ENCODE measurements at places on chromosomes 2 and 18.

DNA sequence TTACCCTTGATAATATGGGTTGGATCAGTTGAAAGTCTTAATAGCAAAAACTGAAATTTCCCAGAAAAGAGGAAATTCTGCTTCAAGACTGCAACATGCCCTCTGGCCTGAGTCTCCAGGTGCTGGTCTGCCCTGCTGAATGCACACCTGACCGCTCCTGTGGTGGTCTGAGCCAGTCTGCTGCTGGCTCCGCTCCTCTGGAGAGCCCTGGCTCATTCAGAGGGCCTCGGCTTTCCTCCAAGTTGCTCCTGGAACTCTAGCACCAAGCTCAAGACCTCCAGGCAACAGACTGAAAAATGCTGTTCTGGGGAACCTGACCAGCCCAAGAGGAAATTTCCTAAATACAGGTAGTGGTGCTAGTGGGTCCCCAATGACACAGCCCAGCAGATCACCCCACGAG is 64.8 kb downstream of the DIPK1C start:
- no peak for DNase-seq

DNA sequence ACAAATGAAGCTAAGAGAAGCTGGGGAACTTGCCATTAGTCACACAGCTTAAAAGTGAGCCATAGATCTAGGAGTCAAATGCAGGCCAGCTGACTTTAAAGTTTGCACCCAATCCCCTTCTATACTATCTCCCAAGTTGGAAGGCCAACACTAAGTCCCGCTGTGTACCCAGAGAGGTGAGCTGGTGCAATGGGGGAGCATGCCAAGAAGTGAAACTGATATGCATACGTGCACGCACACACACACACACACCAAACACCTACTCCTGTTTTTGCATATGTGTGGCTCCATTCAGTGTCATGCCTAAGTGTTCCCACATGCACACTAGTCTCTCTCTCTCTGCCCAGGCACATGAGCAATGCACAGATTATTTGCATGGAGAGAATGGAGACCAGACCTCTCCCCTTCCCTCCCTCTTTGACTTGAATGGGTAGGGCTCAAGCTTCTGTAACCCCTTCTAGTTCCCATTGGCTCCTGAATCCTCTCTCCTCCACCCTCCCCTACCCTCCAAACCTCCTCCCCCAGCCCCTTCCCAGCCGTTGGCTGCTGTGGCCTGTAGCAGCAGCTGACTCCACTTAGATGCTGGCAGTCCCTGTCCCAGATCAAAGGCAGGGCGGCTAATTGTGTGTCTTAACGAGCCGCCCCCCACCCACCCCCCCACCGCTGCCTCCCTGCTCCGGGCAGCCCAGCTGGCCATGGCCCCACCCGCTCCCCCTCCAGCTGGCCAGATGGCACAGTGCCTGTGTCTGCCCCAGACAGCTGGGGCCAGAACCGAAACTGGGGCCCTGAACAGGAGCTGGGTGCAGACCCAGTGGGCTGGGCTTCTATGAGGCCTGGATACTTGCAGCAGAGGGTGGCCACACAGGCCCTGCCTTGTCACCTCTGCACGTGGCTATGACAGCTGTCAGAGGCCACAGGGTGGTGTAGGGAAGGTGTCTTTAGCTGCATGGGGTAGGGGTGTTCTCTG is 5.6 kb downstream of the WNT10A start:
- no peak for DNase-seq

GRCh38 chr2:168874368-168875054 is 15.7 kb downstream of the SPC25 start:
- DNase-seq = no peak

GRCh38 chr2:161019311-161019710 is 140.9 kb upstream of the TANK start:
- no peak for DNase-seq

DNA sequence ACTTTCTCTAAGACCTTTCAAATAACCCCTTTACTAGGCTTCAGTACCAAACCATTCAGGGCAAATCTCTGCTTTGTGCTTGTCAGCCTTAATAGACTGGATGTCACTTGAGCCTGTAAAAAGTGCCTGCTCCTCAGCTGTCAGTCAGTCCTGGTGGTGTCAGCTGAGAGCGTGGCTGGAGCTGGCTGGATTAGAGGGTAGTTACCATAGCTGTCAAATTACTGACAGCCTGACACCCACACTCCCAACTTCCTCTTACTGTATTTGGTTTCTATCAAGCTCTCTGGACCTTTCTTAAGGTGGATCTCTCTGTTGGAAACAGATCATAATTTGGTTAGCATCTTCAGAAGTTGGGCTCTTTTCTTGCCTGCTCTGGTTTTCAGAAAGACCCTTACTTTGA is 371.4 kb upstream of the ATP5MC3 start:
- no peak for DNase-seq

DNA sequence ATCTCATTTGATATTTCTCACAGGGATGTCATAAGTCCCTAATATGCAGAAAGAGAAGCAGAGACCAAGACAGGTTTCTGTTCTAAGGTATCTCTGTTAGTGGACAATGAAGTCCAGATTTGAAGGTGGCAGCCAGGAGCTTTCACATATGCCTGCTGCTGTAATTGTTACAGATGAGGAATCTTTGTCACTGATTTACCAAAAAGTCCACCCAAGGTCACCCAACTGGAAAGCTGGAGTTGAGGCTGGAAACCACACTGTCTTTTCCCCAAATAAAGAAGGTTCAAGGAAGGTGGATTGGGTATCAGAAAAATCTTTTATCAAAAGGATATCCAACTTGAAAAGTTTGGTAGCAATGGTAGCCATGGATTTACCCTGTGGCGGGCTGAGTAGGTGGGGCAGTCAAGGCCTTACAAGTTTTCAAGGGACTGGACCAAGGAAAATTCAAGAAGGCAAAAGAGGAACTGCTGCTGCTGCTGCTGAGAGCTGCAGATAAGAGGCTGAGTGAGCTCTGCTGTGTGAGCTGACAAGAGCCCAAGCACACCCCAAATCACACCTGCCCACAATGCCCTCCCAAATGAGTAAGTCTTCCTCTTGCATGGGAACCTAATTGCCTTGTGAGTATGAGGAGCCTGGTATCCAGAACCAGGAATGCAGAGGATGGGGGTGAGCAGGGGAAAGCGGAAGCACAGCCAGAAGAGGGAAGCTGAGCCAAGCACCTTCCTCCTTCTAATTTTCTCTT is 241.2 kb downstream of the ANAPC1 start:
- DNase-seq = no peak

DNA sequence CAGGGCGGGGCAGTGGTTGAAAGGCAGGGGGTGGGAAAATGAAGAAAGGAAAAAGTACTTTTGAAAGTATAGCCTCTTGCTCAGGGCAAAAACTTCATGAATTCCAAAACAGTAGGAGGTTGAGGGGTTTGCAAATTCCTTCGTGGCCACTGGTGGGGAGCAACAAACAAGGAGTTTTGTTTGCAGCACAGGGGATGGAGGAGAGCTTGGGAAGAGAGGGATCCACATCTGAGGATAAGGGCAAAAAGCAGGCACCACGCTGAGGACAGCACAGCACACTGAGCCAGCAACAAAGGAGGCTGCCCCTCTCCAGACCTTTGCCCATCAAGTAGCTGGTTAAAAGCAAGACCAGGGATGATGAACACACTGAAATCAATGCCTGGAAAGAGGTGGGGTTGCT is 148.9 kb downstream of the TCF4 start:
- no peak for DNase-seq

DNA sequence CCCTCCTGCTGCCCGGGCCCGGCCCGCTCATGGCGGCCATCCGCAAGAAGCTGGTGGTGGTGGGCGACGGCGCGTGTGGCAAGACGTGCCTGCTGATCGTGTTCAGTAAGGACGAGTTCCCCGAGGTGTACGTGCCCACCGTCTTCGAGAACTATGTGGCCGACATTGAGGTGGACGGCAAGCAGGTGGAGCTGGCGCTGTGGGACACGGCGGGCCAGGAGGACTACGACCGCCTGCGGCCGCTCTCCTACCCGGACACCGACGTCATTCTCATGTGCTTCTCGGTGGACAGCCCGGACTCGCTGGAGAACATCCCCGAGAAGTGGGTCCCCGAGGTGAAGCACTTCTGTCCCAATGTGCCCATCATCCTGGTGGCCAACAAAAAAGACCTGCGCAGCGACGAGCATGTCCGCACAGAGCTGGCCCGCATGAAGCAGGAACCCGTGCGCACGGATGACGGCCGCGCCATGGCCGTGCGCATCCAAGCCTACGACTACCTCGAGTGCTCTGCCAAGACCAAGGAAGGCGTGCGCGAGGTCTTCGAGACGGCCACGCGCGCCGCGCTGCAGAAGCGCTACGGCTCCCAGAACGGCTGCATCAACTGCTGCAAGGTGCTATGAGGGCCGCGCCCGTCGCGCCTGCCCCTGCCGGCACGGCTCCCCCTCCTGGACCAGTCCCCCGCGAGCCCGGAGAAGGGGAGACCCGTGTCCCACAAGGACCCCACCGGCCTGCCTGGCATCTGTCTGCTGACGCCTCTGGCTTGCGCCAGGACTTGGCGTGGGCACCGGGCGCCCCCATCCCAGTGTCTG is 767 bp downstream of the RHOB start:
- DNase-seq = no peak

DNA sequence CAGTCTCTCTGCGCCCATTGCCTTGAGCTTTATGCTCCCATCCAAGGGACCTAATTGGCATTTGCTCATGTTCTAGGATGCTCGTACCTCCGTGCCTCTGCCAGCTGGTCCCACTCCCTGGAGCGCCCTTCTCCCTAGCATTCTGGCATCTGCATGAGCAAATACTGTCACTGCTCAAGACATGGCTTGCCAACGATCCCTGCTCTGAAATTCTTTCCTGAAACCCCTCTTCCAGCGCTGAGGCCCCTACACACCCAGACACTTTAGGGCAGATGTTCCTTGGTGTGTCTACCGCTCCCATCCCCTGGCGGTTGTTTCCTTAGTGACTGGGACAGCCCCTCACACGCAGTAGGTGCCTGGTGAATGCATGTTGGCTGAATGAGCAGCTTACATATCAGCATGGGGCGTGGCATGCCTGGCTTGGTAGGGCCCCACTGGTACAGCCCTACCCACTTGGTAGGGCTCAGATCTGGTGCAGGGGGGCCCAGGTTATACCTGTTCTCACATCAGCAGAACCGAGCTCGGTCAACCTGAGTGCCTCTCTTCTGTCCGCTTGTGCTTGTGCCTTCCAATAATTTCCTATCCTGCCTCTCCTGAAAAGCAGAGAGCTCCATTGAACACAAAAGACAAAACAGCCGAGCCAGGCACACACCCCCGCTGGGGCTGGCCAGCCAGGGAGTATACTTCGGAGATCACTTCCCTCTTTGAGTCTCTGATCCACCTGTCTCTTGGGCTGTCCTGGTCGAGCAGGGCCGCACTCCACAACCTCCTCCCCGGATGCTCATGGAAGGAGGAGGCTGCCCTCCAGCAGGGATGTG is 59.2 kb downstream of the INHBB start:
- DNase-seq = no peak

GRCh38 chr2:239441261-239442078 is 40.6 kb upstream of the HDAC4 start:
- DNase-seq = no peak

DNA sequence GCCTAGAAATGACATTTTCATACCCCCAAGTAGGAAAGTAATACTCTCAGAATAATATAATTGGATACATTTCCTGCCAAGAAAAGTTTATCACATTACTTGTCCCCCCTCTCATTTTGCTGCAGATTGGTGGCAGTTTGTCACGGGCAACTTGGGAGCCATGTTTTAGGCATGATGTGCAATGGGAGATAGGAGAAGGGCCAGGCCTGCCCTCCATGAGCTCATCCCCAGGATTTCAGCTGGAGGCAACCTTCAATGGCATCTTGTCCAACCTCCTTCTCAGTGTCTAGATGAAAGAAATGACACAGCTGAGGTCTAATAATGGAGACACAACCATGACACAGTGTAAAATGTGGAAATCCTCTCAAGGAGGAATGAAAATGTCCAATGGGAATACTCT is 11.4 kb upstream of the RAB31 start:
- no peak for DNase-seq

DNA sequence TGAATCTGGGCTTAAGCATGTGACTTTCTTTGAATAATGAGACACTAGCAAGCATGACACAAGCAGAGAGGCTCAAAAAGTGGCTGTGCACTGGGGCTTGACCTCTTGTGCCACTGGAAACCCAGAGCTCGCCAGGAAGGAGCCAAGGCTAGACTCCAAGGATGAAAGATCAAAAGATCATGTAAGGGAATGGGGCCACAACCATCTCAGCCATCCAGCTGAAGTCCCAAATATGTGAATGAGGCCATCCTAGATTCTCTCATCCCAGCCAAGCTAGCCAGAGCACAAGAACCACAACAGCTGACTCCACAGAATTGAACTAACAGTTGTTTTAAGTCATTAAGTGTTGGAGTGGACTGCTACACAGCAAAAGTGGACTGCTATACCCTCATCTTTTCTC is 288.1 kb downstream of the CCDC178 start:
- no peak for DNase-seq

DNA sequence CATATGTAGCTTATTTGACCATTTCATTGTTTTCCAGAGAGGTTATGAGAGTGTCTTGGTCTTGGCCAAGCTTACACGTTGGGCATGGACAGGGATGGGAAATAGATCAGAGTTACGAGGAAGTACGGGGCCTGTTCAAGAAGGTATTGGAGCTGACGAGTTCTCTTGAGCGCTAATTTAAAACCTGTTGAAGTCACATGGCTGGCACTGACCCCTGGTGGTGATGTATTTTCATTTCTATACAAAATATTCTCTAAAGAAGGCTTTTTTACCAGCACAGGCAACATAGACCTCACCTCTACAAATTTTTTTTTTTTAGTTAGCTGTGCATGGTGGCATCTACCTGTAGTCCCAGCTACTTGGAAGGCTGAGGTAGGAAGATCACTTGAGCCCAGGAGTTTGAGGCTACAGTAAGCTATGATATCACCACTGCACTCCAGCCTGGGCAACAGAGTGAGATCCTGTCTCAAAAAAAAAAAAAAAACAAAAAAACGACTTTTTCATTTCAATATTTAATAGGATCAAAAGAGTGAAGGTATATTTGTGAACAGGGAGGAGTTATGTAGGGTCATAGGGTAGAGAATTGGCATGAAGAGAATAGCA is 19.6 kb downstream of the UGP2 start:
- DNase-seq = no peak

DNA sequence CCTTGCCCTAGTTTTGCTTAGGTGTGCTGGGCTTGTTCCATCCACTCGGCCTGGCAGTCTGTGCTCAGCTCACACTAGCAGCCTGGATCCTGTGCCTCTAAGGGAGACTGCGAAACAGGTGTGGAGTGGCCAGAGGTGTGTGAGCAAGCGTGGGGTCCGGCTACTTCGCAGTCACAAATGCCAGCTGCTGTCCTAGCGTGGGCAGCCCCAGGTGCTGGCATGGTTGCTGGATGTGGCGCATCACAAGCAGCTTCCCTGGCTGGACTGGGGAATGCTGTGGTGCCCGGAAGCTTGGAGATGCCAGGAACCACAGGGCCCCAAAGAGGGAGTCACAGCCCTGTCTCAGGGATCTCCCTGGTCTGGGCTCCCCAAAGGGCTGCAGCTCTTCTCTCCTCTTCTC is 119.0 kb upstream of the TMEFF2 start:
- no peak for DNase-seq

DNA sequence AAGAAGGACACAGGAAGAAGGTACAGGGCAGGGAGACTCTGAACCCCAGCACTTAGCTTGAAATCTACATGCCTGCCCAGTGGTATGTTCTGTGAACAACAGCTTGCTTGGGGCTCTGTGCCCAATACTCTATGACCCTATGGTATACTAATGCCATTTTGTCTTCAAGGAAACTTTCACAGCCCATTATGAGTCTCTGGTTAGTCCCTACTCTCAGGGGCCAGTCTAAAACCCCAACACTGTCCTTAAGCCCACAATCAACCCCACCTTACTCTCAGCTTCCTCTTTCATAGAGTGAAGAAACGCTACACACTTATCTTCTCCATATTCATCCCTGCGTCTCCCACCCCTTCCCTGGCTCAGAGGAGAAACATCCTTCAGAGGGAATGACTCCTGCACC is 16.0 kb downstream of the NEB start:
- DNase-seq = no peak

Data from stimulated activated CD4-positive, alpha-beta T cell treated with anti-CD3 and anti-CD28 coated beads, Interleukin-12 subunit alpha, Interleukin-12 subunit beta, amount 100 ng/mL, for 48 hours (primary cell).